T-cell (primary cell): ENCODE measurements at places on chromosomes 7 and 10. TPM values are rescaled to one million over a fixed set of nuclear protein-coding genes. Genes with fewer than 3 reads are reported as not detected.

DNA sequence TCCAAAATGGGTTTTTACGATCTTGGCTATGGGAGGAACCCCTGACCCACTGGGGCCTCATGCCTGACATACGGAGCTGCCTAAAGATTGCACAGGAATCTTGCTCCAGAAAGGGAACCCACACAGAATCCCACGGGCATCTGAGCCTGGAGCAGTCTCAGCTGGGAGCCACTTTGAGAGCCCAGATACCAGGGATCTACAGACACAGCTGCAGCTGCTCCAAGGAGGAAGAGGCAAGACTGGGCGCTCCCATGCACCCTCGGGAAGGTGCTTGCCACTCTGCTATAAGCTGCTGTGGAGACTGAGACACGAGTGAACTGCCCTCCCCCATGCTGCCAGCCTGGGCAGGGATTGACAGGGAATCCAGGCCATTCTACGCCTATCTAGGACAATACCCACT, 202.5 kb downstream of the REEP3 start:
- DNase-seq = no peak

- DNase-seq = no peak
Observed at GRCh38 chr7:152424348-152425108, 11.3 kb downstream of the KMT2C start.

- DNase-seq = no peak
Observed at GRCh38 chr7:40551685-40552576, 417.1 kb downstream of the SUGCT start.

DNA sequence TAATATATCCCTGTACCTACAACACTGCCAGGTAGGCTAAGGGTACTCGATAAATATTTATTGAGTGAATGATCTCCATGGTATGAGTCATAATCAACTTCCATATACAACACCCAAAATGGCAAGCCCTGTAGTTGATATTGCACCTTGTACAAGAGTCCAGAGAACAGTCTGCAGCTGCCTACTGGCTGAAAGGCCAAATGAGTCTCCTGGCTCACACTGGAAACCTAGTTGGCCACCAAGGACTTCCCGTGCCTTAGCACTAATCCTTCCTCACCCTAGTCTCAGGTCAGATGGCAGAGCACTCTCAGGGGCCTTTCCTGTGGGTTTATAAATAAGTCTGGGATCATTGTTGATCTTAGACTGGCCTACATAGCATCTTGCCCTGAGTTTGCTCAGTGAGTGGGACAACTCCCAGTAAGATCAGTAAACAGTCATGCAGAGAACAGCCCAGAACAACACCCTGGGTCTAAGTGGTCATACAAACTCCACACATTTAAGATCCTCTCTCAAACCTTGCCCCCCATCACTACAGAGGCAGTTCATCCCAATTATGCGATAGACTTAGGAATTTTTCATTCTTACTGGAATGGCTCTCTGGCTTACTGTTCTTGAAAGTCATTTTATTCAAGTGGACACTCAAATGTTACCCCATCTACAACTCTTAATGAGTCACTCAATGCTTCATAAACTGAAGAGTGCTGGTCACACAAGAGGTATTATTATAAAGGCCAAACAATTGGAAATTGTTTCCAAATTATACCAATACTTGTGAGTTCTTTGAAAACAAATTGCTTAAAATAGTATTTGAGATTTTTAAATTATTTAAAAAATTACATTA, 14.7 kb upstream of the SLC16A9 start:
- no peak for DNase-seq

GRCh38 chr10:73863039-73863817, 11.1 kb downstream of the CAMK2G start:
- DNase-seq = no peak

DNA sequence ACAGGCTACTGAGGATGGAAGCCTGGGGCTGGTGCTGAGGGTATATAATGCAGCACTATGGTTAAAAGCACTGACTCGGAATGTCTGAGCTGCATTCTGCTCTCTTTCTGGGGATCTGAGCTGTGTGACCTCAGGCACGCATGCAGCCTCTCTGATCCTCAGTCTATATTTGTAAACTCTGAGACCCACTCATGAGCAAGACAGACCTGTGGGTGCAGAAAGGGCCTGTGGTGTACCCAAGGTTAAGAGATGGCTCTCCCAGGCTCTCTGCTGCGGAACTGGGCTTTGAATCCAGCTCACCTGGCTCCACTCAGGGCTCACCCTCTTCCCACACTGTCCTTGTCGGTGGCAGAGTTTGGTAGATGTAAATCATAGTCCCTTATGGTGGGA, 89.9 kb downstream of the CHST15 start:
- no peak for DNase-seq

DNA sequence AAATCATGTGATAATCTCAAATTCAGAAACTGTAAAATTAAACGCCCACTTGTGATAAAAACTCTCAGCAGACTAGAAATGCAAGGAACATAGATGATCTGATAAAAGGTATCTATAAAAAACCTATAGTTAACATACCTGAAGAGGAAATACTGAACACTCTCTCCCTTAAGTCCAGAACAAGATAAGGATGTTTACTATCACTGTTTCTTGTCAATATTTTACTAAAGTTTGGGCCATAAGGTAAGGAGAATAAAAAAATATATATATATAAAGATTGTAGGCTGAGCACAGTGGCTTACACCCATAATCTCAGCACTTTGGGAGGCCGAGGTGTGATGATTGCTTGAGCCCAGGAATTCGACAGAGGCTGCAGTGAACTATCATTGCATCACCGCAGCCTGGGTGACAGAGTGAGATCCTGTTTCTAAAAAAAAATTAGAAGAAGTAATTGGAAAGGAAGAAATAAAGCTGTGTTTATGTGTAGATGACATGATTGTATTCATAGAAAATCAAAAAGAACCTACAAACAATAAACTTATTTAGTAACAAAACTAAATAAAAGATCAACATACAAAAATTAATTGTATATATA, 28.4 kb downstream of the MPLKIP start:
- DNase-seq = no peak

DNA sequence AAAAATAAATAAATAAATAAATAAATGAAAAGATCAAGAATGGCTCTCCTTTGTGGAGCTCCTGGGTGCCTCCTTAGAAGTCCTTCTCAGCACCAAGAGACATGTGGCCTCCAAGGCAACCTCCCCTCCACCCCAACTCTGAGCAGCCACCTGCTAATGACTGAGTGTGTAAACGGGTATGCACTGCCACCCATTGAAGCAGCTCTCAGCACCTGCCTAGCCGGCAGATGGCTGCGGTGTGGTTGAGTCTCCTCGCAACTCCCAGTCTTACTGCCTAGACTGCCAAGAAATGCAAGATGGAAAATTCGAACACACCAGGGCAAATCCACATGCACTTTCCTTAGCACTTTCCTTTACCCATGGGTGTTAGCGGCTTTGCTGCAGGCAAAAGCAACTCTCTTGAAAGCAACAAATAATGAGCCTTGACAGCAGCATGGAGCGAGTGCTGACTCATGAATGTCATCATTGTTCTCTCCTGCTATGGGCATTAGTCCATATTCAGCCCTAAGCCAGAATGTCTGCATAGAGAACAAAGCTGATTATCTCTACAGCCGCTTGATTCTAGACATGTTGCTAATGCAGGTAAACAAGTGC, 913.9 kb upstream of the AUTS2 start:
- DNase-seq = no peak

DNA sequence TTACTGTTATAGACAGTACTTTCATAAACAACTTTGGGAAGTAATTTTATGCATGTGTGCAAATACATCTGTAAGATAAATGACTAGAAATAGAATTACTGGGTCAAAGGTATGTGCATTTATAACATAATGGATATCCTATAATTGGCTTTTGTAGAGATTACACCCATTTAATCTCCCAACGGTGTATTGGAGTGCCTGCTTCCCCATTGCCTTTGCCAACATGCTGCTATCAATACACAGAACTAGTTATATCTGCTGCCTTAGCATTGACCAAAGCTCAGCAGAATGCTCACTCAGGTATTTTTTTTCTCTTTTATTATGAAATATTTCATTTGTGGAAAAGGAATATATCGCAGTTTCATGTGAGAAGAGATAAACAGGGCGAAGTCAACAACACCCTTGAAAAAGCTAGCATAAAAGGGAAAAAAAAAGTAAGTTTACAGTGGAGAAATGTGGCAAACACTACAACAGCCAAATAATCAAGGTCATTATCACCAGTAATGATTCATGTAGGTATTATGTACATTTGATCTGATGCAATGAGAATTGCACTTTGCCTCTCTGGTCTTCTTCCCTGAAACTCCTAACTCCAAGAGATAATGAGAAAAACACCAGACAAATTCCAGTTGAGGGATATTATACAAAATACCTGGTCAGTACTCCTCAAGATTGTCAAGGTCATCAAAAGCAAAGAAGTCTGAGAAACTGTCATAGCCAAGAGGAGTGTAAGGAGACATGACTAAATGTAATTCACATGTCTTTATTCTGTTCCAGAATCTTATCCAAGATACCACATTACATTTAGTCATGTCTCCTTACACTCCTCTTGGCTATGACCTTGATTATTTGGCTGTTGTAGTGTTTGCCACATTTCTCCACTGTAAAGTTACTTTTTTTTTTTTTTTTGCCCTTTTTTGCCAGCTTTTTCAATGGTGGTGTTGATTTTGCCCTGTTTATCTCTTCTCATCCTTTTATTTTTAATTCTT, 36.8 kb downstream of the MARCHF5 start:
- no peak for DNase-seq

DNA sequence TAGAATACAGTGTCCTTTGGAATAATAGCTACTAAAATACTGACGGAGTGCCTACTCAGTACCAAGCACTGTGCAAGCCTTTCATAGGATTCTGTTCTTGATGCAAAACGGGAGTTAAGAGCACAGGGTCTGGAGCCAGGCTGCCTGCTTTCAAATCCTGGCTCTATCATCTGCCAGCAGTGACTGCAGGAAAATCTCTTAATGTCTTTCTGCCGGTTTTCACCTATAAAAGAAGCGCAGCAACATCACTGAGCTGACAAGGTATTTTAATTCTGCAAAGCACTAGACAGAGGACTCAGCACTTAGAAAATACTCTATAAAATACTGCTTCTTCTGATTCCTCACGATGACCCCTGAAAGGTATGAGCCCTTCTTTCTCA, 659 bp downstream of the FIGNL1 start:
- no peak for DNase-seq

DNA sequence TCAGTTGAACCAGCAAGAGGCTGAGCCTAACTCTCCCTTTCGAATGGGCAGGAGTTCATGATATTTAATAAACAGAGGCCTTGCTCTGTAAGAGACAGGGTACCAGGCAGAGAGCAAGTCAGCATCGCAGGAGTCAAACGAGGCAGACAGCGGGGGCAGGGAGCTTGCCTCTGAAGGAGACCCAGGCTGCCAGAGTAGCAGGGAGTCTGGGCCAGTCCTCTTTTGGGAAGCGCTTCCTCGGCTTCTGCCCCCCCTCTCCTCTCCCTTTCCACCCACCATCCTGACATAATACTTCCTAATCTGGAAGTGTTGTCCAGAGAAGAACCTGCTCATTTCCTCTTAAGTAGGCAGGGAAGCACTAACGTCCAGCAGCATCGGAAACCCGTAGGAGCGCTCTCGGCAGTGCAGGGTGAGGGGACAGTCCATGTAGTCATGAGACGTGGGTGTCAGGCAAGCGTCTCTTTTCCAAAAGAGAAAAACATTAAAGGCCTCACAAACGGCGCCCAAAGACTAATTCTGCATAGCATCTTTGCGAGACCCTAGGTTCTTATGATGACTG, 171.1 kb downstream of the EGFR start:
- DNase-seq = no peak

- DNase-seq = no peak
Observed at GRCh38 chr7:73387908-73388414, 45.6 kb upstream of the FZD9 start.

- no peak for DNase-seq
Observed at GRCh38 chr10:43282881-43283280, 16.0 kb upstream of the RASGEF1A start.

DNA sequence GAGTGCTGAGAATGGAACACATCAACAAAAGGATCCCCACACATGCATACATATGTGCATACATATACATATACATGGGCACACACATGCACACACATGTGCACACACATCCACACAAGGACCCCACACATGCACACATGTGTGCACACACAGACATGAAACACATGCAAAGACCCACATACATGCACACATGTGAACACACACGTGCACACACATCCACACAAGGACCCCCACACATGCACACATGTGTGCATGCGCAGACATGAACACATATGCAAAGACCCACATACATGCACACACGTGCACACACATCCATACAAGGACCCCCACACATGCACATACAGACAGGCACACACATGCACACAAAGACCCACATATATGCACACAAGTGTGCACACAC, 104.4 kb upstream of the ADARB2 start:
- no peak for DNase-seq

DNA sequence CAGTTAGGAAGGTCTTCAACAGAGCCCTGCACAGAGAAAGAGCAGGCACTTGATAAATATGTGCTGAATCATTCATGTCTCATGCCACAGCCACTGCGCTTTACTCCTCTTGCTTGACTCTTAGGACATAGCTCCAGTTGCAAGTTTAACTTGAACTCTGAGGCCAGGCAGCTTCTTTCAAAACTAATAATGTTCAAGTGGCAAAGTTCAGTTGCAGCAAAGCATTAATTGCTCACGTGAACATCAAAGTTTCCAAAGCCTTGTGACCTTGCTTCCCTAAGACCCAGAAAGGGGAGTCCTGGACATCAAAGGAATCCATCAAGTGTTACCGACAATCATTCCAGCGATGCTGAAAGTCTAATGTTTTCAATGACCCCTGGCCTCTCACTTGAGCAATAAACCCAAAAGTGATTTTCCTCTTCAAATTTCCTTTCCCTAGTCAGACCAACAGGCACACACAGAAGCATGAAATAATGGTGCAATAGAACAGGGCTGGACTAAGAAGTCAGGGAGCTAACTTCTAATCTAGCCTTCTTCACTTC, 21.8 kb upstream of the TECTB start:
- DNase-seq = no peak

DNA sequence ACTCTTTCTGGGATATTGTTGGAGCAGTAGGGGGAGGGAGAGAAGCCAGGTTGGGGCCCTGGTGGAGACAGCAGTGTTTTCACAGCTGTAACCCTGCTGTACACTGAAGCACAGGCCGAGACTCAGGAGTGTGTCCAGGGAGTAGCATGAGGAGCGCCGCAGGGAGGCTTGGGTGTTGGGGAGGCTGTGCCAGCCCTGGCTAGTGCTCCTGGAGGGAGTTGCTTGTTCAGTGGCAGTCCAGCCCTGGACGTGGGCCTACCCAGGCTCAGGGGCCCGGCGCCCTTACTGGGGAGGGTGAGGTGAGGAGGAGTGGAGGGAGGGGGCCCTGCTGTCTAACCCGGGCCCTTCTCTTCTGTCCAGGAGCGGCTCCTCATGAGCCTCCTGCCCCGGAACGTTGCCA, 35.9 kb downstream of the ADCY1 start:
- no peak for DNase-seq

Gene PRXL2A
- 6.3 TPM for total RNA-seq

Gene NACAD
- total RNA-seq = 1.6 TPM

Gene ST8SIA6
- total RNA-seq = 0.95 TPM

Gene PILRA
- total RNA-seq = 3.9 TPM

Gene YKT6
- 59.0 TPM for total RNA-seq

Gene SMC3
- 39.2 TPM for total RNA-seq

Gene ABCB1
- 46.4 TPM for total RNA-seq

Gene NEURL1
- total RNA-seq = 1.7 TPM
